Esophagus mucosa (tissue), 1 donor: ENCODE measurements at places on chromosomes 11 and 22. TPM values are rescaled to one million over a fixed set of nuclear protein-coding genes. Genes with fewer than 3 reads are reported as not detected.

DNA sequence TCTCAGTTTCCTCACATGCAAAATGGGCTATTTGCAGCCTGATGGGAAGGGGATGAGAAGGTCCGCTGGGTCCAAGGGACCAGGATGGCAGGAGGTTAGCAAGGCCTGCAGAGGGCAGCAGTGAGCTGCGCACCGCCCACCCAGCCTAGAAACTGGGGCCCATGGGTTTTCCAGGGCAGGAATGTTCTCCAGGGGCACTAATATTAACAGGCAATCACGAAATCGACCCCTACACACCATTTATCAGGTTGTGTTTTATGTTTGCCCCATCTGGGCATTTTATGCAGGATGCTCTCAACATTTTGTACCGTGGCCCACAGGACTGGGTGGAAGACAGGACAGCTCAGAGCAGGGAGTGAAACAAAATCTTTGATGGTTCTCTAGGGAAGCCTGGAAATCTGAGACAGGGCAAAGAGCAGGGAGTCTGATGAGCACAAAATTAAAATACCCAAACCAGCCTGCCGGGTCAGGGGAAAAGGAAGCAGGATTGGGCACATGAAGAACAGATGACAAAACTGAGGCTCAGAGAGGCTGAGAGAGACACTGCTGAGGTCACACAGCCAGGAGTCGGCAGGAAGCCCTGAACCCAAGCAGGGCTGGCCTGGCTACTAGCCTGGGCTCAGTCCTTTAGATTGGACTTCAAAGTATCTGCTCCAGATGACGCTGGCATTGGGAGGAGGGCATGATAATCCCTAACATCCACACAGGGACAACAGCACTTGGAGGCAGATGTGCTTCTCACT lies 1.6 kb upstream of the BCR start:
- peak; percentile 26 for ATAC-seq

APOC3 gene
- 0.52 TPM for total RNA-seq

GRCh38 chr11:115391598-115391997 lies 112.6 kb downstream of the CADM1 start:
- ATAC-seq, result no peak

GRCh38 chr11:108963118-108963517 lies 298.2 kb downstream of the DDX10 start:
- no peak for ATAC-seq

CHADL gene
- 3.9 TPM for total RNA-seq

DNA sequence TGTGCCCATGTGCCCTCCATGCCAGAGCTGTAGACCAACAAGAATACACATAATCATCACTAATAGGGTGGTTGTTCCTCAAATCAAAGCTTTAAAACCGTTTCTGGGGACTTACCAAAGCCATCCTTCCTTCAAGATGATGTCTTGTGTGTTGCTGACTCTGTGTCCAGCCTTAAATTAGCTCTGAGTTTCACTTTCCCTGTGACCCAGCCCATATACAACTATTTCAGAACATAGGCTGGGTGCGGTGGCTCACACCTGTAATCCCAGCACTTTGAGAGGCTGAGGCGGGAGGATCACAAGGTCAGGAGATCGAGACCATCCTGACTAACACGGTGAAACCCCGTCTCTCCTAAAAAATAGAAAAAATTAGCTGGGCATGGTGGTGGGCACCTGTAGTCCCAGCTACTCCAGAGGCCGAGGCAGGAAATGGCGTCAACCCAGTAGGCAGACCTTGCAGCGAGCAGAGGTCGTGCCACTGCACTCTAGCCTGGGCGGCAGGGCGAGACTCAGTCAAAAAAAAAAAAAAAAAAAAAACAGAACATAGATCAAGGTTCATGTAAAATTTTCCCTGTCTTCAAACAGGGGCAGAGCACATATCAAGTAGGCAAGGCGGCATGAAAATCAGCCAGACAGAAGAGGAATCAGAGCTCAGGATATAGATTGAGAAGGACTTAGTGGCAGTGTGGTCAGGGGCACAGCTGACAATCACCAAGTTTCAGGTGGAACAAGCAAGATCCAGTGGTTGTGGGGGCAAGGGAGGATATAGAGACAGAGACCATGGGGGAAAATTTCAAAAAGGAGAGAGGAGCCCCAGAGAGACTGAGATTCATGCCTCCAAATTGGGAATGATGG lies at the start of gene PLAAT2:
PLAAT2 (minus strand) TSS at position 179 of the 855 bp plus-strand sequence; CDS start at position 124, 55 bp downstream.
- ATAC-seq, result no peak

DNA sequence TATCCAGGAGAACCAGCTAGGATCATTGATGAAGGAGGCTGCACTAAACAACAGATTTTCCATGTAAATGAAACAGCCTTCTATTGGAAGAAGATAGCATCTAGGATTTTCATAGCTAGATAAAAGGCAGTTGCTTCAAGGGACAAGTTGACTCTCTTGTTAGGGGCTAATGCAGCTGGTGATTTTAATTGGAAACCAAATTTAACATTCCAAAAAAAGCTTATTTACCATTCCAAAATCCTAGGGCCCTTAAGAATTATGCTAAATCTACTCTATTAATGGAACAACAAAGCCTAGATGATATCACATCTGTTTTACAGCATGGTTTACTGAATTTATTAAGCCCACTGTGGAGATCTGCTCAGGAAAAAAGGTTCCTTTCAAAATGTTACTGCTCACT lies 66.5 kb upstream of the GRK2 start:
- no peak for ATAC-seq

GRCh38 chr11:78920329-78920728 lies 345.7 kb upstream of the NARS2 start:
- no peak for ATAC-seq

NDUFC2 gene
- total RNA-seq, result 145 TPM

- ATAC-seq, result no peak
Measured at GRCh38 chr22:44431256-44431655, 66.8 kb downstream of the RTL6 start.

SYVN1 gene
- total RNA-seq, result 28.1 TPM

- no peak for ATAC-seq
Measured at GRCh38 chr11:44257338-44258189, 52.4 kb downstream of the ALX4 start.

GRCh38 chr22:40180403-40180802 lies 2.7 kb downstream of the TNRC6B start:
- ATAC-seq, result no peak

DNA sequence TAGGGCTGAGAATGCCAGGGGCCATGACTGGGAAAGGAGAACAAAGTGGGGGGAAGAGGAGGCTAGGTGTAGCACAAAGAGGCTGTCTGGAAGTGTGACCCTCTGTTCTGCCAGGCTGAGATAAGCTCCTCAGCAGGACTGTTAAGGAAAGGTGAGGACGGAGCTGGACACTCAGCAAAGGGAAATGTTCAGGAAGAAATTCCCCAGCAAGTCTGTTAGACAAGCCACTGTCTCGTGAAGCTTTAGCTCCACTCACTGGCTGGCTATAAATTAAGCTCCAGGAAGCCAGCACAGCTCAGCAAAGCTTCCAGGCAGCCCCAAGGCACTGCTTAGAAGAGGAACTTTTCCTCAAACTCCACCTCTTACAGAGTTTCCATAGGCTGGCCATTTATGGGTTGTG lies 181.2 kb upstream of the API5 start:
- ATAC-seq, result no peak

DNA sequence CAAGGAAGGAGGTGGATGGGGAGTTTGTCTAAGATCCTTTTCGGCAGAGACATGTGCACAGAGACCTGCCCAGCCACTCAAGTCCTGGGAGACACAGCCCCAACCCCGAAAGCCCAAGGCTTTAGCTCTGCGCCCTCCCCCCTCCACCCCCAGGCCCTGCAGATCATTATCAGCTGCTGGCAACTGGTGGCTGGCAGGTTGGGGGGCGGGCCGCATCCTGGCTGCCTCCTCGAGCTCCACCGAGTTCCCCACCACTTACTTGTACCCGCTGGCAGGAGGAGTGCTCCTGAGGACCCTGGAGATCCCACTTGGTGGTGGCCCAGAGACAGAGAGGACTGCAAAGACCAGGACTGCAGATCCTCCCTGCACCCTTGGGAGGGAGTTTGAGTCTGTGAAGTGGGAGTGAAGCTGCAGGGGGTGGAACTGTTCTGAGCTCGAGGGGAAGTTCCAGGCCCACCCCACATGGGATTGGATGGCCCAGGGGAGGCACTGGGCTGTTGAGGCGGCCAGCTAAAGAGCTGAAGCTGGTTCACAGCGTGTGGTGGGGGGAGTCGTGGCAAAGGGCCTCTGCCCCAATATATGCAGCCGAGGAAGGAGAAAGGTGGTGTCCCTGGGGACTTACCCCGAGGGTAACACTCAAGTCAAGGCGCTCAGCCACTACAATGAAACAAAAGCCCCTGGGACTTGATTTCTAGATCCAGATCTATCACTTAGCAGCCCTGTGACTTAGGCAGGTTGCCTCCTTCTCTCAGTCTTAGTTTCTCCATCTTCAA lies 19.9 kb upstream of the CCDC86 start:
- ATAC-seq, result no peak

DNA sequence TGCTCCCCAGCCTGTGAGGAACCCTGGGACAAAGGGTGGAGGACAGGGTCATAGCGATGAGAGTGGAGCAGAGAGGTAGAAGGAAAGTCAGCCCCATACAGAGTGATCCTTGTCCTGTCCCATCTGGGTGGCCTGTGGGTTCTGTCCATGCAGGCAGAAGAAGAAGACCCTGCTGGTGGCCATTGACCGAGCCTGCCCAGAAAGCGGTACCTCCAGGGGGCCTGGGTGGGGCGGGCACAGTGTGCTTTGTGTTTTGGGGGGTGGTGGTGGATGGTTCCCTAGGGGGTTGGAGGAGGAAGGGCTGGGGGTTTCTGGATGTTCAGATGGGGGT lies 7.9 kb downstream of the SIDT2 start:
- no peak for ATAC-seq

DNA sequence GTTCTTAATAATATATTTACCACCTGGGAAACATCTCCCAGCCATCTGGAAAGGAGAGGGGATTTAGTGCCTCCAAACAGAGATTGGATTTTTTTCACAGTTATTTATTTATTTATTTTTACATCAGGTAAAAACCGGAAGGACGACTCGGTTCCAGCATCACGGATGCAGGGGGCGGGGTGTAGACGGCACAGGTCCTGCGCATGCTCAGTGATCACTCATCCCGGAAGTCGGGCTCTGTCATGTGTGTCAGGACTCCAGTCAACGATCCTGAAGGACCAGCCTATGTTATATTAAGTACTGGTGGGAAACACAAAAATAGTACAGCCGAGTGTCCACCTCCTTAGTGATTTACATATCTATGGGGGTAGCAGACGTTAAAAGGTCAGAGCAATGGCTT lies 467.6 kb downstream of the NTM start:
- ATAC-seq, result no peak

L3MBTL2 gene
- 13.2 TPM for total RNA-seq

SMIM35 gene
- total RNA-seq, result not detected

- peak; percentile 5 for ATAC-seq
Measured at GRCh38 chr22:36331912-36332622, 55.7 kb downstream of the MYH9 start.

DNA sequence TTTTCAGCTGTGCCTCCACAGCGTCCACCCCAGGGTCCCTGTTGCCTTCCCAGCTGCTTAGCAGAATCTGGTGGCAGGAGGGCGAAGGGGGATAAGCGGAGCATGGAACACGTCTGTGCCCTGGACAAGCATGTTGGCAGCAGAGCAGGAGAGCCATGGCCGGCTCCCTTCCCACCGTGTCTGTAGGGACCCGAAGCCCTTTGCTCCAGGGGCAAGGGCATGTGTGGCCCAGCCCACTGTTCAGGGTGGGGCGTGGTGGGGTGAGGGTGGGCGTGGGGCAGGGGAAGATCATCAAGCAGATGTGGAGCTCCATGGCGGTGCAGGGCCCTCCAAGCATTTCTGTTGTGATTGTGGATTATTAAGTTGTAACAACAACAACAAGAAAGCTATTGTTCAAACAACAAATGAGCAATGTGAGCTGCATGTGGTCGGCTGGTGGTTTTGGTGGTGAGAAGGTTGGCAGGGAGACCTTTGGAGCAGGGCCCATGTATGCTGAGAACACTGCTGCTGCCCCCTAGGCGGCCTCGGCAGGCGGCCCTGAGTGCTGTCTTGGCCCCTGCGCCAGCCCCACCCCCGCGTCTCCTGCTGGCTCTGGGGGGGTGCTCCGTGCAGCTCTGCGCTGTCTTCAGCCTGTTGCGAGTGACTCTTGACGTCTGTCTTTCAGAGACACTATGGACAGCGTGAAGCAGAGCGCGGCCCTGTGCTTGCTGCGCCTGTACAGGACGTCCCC lies 50.9 kb downstream of the AP2A2 start:
- no peak for ATAC-seq

- no peak for ATAC-seq
Measured at GRCh38 chr11:8913961-8914660, 3.1 kb downstream of the AKIP1 start.

GRCh38 chr11:13448876-13449275 lies 14.1 kb downstream of the BTBD10 start:
- no peak for ATAC-seq

NLRX1 gene
- total RNA-seq, result 60.3 TPM

MAPK8IP1 gene
- 1.1 TPM for total RNA-seq

DNA sequence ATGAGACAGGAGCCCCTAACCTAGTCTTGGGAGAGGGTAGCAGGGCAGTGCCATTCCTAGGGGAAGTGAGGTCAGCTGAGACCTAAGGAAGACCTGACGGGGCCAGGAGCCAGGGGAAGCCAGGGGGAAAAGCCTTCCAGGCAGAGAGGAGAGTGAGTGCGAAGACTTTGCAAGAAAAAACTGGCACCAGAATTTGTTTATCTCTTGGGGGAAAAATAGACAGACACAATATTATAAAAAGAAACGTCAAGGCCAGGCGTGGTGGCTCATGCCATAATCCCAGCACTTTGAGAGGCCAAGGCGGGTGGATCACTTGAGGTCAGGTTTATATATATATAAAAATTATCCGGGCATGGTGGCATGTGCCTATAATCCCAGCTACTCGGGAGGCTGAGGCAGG lies 26.9 kb upstream of the TESMIN start:
- no peak for ATAC-seq

DNA sequence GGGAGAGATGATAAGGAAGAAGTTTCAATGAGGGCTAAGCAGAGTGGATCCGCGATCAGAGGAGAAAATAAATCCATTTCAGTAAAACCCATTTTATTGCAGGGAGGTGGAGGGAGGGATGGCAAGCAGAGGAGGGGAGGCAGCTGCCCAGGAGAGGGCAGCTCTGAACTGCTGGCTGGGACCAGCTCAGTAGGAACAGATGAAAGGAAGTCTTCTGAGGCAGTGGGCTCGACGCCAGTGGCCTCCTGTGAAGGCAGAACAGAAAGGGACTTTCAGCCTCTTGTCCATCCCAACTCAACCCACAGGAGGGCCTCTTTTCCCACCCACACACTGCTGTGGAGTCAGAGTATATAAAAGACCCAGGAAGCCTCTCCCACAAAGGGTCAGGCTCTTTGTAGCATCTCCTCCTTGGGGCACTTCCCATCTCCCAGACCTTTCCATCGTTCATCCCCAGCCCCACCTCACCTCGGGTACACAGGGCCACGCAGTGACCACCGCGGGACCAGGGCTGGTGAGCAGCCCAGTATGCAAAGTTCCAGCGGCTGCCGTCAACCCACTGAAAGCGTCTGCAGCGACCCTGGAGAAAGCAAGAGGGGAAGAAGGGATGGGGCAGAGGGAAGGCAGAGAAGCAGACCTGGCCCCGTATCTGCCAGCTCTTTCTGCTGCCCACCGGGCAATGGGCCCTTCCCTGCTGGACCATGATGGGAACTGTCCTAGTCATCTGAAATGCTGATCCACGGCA lies 3.0 kb downstream of the PRG2 start:
- no peak for ATAC-seq

GRCh38 chr11:48123254-48123875 lies 93.2 kb upstream of the OR4B1 start:
- ATAC-seq, result no peak

- ATAC-seq, result no peak
Measured at GRCh38 chr11:30254307-30255298, 23.8 kb downstream of the FSHB start.
